ENCODE measurements at places on chromosomes 7 and 10.

DNA sequence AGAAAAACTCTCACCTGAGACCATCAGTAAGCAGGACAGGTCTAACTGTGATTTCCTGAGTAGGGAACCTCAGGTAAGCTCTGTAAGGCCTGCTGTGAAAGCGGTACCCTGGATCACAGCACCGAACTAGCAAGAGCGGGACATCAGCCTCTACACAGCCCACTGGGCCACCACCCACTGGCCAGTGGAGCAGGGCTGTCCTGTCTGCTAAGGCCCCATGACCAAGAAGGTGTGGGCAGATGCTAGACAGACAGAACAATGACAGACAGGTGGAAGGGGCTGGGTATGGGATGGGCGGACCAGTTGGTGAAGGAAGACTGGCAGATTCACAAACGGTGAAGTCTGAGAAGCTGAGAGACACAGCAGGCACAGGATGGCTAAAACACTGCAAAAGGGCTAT lies 79.4 kb upstream of the DDC start:
- DNase-seq, result no peak

GRCh38 chr10:26554246-26554645 lies 116.1 kb downstream of the APBB1IP start:
- no peak for DNase-seq

GRCh38 chr7:47493976-47494911 lies 87.7 kb downstream of the TNS3 start:
- DNase-seq, result no peak

DNA sequence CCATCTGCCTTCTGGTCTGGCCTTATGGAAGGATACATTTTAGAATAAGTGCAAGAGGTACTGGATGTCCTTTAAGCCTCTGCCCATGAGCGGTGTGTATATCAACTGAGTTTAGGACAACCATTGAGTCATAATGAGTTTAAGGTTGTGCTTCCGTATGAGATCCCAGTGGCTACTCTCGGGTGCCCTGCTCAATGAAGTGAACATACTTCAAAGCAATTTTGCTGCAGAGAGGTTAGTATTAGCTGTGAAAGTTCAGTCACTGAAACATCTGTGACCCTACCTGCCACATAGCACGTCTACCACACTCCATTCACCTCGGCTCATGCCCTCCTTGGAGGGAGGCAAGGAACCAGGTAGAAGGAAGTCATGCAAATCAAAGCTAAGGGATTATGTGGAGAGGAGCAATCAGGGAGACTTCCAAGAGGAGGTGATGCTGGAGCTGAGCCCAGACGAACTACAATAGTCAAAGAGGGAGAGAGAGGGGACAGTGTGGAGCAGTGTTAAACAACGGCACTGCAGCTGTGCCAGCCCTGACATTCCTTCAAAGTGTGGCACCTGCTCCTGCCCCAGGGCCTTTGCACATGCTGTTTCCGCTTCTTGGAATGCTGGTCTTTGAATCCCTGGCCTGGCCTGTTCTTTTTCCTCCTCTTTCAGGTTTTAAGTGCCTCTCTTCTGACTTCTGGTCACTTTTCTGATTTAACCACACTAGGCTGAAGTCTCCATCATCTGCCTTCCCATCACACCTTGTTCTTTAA lies 25.4 kb downstream of the BTBD16 start:
- no peak for DNase-seq

- DNase-seq, result no peak
These were observed 80.9 kb downstream of the FAM171A1 start for GRCh38 chr10:15290150-15290549.

DNA sequence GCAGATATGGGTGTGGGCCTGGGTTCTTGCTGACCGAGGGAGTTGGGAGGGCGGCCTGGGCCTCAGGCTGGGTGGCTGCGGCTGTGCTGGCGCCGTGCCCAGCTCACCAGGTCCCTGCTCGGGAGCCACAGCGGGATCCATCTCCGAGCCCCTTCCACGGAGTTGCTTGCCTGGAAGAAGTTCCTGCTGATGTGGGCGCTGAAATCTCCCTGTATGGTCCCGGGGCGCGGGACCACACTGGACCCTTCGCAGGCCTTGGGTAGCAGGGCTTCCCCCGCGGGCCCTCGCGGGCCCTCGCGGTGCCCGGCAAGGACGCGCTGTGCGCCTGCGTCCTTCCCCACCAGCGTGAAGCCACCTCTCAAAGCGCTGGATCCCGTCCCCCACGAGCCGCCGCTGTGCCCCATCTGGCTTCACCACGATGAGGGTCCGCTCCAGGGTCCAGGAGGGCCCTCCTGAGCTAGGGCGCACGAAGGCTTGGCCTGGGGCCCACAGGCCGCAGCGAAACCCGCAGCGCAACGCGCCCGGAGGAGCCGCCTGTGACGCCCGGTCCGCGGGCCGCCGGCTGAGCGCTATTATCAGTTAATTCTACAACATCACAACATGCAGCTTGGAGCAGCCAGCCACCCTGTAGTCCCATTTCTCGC lies 31.5 kb downstream of the RAB19 start:
- no peak for DNase-seq

- DNase-seq, result no peak
These were observed 160.1 kb downstream of the MTERF1 start for GRCh38 chr7:91720260-91720937.

GRCh38 chr10:30029872-30030256 lies 29.5 kb downstream of the JCAD start:
- DNase-seq, result no peak

DNA sequence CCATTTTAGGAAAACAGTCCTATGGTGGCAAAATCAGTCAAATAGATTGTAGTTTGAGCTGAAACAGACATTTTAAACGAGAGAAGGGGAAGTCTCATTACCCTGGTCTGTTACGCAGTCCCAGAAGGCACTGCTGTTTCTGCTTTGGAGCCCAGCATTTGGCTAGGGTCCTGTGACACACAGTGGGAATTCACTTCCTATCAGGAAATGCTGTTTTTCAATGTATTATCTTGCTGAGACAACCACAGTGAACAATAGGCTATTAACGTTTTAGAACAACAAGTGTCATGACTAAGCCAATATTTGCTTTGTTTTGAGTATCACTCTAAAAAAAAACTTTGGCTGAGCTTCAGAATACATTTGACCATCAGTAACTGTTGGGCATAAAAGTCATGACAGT lies 74.1 kb downstream of the ADD3 start:
- no peak for DNase-seq

- no peak for DNase-seq
These were observed 13.2 kb upstream of the FRMPD2 start for GRCh38 chr10:48287417-48288391.

- no peak for DNase-seq
These were observed 35.5 kb downstream of the SCD start for GRCh38 chr10:100382553-100382952.

DNA sequence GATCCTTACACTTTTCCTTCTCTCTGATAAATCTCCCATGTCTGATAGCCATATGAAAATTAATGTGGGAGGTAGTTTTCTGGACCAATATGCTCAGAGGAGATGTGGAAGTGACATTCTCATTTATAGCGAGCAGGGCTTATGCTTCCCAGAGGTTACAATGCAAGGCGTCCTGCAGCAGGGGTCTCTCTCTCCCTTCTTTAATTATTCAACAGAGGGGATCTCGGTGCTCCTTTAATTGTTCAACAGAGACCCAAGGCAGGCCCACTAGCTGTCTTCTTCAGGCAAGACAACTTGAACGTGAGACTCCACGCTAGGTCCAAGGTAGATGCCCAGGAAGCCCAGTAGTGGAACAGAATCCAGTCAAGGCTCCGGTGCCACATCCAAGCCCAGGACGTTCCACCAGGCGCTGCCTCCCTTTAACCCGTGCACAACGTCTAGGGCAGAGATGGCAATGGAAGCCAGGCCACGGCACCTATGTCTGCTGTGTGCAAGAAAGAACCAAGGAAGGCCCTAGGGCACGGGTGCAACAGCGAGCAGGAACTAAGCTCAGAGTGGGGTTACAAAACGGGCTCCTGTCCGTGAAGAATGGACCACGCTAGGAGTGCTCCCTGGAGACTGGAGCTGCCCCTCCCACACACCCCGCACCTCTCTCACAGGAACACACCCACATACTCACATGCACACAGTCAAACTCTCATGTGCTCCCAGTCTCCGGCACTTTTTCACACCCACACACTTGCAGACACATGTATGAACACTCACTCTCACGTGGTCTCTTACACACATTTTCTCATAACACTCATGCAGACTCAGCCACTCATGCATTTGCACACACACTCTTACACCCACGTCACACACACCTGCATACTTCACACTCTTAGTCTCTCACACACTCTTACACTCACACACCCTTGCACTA lies 230.4 kb downstream of the TNS3 start:
- DNase-seq, result no peak

DNA sequence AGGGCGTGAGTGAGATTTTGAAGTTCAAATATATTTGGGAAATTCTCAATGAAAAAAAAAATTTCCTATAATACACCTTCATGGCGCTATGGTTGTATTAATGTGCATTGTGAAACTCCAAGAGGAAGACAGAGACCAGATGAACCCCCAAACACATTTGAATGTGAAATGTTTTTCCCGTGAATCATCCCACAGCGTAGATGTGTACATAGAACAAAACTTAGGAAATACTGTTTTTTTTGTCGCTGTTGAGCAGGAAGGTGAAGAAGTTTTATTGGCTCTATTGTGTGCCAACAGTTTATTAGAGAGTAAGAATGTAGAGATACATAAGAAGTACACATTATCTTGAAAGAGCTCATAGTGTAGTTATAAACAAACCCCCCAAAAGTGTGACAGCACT lies 134.0 kb downstream of the KCND2 start:
- DNase-seq, result no peak

DNA sequence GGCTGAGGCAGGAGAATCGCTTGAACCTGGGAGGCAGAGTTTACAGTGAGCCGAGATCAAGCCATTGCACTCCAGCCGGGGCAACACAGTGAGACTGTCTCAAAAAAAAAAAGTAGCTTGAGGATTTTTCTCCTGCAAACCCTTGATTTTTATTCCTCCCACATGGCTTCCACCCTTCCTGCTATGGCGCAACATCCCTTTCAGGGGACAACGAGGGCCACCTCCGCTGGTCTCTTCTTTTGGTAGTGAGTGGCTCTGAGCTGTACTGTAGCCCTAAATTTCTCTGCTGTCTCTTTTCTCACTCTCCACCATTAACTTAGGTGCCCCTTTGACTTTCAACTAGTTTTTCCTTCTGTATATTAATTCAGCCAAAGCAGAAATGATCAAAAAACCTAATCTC lies 113.4 kb downstream of the HIPK2 start:
- DNase-seq, result no peak

DNA sequence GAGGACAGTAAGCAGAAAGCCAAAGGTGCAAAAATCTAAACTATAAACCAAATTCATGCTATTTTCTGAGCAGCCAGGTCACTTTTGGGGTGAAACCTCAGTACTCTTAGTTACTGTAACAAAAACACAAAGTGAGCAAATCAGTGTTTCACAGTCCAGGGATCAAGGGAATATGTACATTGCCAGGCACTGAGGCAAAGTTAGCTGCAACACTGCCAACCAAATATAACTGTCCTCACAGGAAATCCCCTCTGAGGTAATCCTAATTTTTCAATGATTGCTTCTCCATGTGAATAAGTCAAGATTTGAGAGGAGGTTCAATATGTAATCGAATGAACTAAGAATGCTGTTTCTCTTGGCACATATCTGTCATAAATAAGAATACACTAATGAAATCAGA lies 229.7 kb downstream of the TSPAN12 start:
- DNase-seq, result no peak

GRCh38 chr10:104049504-104050250 lies 36.0 kb downstream of the COL17A1 start:
- no peak for DNase-seq

GRCh38 chr7:1749864-1750466 lies 79.9 kb downstream of the ELFN1 start:
- no peak for DNase-seq

GRCh38 chr10:63935705-63936104 lies 414.5 kb downstream of the REEP3 start:
- no peak for DNase-seq

DNA sequence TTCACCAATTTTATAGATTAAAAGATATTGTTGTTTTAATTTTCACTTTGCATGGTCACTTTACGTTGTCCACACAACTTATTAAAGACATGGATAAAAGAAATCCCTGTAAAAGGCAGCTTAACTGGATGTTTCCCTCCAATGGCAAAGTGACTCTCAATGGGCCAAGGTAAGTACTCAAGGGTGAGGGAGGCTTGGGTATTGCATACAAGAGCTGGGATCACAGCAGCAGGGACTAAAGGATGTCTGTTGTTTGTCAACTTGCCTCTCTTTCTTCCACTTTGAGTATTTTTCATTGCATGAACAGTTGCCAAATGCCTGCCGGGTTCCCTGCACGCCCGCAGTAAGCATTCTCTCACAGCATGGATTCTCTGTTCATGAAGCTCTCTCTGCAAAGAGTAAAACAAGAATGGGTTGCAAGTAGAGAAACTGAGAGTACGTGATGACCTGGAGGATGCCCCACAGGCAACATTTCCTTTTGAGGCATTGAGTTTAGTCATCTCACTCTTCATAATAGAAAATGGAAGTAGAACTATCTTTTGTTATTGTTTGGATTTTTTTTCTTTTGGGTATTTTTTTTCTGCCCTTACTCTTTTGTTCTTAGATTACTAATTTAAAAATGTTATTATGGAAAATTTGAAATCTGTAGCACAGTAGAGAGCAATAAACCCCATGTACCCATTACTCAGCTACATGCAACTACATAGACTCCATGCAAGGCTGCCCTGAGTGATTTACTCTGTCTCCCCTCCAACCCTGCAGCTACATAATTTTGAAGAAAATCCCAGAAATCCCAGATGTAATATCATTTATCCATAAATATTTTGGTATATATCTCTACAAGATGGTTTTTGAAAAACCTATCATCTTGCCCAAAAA lies 26.3 kb downstream of the GPR141 start:
- no peak for DNase-seq

GRCh38 chr7:156017916-156018700 lies 205.8 kb upstream of the SHH start:
- no peak for DNase-seq

DNA sequence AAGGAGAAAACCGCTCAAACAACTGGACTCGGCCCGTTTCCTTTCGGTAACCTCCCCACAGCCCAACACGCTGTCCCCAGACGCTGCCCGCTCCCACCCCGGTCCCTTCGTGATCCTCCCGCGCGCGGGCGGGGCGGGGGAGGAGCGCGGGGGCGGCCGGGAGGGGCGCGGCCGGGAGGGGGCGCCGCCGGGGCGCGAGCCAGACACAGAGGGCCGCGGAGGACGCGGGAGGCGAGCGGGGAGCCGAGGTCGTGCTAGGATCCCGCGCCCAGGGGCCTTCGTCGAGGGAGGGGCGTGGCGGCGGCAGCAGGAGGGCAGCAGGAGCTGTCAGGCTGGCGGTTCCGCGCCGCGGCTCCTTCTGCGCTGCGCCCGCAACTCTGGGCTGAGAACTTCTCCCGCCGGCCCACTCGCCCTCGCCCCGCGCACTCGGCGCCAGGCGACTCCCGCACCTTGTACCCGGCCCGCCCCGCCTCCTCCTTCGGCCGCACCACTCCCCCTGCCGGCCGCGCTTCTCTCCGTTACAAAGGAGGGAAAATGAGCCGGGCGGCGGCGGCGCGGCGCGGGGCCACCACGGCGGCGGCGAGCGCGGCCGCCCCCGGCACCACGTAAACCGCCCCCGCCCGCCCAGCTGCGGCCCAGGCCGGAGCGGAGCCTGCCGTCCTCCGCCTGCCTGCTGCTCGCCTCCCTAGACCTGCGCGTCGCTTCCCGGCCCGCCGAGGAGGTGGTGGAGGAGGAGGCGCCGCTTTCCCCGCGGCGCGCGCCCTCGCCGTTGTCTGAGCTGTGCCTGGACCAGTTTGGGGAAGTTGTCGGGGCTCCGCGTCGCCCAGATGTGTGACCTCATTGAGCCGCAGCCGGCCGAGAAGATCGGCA lies at the start of gene CDK14:
TSS of gene CDK14 (plus strand) at position 521 of the 870 bp plus-strand sequence. CDS start at position 828, 307 bp downstream.
- DNase-seq, result no peak
